ENCODE measurements at places on chromosomes 5 and 9. TPM values are rescaled to one million over a fixed set of nuclear protein-coding genes. Genes with fewer than 3 reads are reported as not detected.
A peak's percentile ranks its signal among the peaks of the same experiment; 100 is the strongest.

The DNLZ gene
- 53.9 TPM for total RNA-seq

DNA sequence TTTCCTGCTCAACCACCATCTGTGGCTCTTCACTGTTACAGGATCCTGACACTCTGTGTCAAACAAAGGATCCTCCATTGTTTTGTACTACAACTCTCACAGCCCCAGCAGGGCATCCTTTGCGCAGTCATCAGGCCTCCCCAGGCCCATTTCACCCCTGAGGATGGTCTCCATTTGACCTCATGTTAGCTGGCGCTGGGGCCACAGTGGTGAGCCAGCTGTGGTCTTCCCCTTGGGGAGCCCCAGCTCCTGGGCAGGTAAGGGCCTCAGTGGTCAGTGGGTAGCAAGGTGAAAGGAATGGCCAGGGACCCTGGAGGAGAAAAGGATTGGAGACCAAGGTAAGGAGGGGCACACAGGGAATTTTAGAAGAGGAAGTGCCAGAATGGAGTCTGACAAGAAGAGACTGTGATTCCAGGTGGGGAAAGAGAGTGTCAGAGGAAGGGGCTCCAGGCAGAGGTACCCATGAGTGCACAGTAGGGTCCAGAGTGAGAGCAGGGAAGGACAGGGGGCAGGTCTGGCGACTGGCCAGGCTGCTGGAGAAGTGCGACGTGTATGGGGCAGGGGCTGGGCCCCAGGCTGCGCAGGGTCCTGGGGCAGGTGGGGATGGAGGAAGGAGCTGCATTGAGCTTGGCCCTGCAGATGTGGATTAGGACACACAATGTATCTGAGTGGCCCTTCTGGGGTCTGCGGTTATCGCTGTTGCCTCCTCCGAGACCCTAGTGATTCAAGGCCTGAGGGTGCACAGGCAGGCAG, 109.9 kb downstream of the PHF2 start:
- no peaks in the 10 kb centered on the region for H3K27me3 ChIP-seq
- H3K4me1 ChIP-seq = no peaks in the 10 kb centered on the region
- no peak overlapping the region for H3K27ac ChIP-seq
- no peak for DNase-seq
- H3K36me3 ChIP-seq = peaks cover 18% of the 10 kb centered on the region

The ETF1 gene
- total RNA-seq = 136 TPM

DNA sequence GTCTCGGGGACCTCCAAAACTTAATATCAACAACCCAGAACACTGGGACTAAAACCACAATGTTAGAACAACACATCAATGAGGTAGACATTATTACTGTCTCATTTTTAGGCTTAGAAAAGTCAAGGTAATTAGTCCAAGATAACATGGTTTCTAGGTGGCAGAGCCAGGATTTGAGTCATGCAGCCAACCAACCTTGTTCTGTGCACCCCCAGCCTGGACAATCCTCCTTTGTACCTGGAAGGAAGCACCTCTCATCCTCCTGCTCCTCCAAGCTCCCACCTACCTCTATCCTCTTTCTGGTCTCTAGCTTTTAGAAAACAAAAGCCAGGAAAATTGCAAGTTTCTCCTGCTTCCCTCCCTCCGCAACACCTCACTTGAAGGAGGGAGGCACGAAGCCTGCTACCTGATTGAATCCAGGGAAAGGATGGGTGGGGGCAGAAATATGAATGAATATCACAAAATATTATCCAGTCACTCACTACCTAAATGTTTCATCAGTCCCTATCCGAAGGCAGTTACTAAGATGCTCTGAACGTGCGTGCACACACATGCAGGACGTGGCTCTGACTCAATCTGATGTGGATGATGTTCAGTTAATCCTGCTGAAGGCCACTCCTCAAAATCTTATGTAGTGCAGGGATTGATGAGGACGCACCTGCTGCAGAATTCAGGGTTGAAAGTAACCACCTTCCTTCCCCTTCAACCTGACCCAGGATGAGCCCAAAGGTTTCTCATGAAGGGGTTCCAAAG, 26.3 kb upstream of the TTC1 start:
- no peaks in the 10 kb centered on the region for H3K4me1 ChIP-seq
- no peak overlapping the region for H3K4me3 ChIP-seq
- H3K27ac ChIP-seq = no peak overlapping the region
- H3K36me3 ChIP-seq = no peaks in the 10 kb centered on the region
- H3K27me3 ChIP-seq = peaks cover 25% of the 10 kb centered on the region

DNA sequence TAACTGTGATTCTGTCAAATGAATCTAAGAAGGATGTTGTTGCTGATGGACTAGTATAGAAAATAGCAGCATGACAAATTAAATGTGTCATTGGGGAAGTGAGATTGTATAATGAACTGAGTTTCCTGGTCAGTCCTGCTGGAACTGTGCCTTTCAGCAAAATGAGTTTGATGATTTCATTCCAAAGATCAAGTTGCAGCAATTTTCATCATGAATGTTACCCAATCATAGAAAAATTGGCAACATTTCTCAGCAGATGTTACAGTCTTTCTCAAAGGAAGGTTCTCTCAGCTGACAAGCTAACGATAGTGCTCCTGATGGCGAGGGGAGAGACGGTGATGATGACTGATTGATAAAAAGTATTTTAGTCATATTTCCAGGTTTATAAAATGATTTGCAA, 10.7 kb downstream of the PCDHAC2 start:
- no peak overlapping the region for H3K27ac ChIP-seq
- no peak for DNase-seq
- H3K36me3 ChIP-seq = no peaks in the 10 kb centered on the region
- no peaks in the 10 kb centered on the region for H3K27me3 ChIP-seq

The ANKRD55 gene
- not detected for total RNA-seq

The NR5A1 gene
- 0.21 TPM for total RNA-seq

The HDHD3 gene
- 19.8 TPM for total RNA-seq

DNA sequence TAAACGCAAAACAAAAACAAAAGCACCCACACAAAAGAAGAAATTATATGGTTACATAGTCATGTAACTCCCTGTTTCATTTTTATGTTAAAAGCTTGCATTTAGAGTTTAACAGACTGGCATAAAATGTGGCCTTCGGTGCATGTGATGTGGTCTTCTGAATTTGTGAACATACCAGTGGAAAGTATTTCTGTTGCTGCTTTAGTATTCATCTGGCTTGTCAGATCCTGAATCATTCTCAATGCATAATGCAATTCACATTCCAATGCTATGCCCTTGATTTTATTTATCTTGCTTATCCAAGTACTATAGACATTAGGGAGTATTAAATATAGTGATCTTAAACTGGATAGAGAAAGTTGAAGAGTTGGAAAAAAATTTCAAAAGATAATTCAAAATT, 740.2 kb upstream of the ZNF608 start:
- no peaks in the 10 kb centered on the region for H3K27me3 ChIP-seq
- no peaks in the 10 kb centered on the region for H3K36me3 ChIP-seq
- DNase-seq = no peak
- H3K4me3 ChIP-seq = no peak overlapping the region
- H3K27ac ChIP-seq = no peak overlapping the region
- H3K4me1 ChIP-seq = peaks cover 22% of the 10 kb centered on the region

- peaks cover 43% of the 10 kb centered on the region for H3K4me1 ChIP-seq
- DNase-seq = no peak
- H3K36me3 ChIP-seq = no peaks in the 10 kb centered on the region
- no peak overlapping the region for H3K27ac ChIP-seq
Observed at GRCh38 chr5:127311349-127311748, 20.8 kb downstream of the MEGF10 start.

DNA sequence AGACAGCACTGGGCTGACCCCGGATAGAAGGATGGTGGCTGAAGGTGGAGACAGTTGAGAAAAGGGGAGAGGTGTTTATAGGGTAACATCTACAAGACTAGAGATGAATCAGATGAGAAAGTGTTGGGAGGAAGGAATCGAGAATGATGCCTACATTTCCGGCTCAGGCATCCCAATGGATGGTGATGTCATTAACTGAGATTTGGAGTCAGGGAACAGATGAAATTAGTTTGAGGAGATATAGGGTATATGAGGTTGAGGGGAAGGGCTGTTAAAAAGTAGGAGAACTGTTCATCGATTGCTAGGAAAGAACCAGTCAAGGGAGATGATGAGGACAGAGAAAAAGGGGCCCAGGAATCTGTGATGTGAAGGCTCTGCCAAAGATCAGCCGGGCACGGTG, 24.7 kb upstream of the IQGAP2 start:
- no peak overlapping the region for H3K4me3 ChIP-seq
- no peaks in the 10 kb centered on the region for H3K27me3 ChIP-seq
- DNase-seq = no peak
- no peak overlapping the region for H3K27ac ChIP-seq
- H3K4me1 ChIP-seq = no peaks in the 10 kb centered on the region

DNA sequence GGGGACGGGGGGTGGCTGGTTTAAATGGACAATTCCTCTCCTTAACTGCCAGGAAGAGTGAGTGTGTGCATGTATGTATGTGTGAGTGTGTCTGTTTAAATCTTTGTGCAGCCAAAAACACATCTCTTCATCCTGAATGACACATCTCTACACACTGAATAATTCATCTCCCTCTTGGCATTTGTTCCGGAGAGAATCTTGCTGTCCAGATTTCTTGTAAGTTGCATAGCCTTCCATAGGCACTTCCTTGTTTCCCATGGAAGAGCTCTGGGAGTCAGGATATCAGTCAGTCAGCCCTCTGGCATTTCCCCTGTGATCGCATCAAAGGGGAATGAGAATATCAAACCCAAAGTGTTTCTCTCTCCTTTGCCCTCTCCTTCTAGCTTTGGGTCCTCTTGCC, 74.7 kb downstream of the WWC1 start:
- no peaks in the 10 kb centered on the region for H3K27me3 ChIP-seq
- no peak overlapping the region for H3K4me3 ChIP-seq
- DNase-seq = no peak
- H3K36me3 ChIP-seq = no peaks in the 10 kb centered on the region
- H3K4me1 ChIP-seq = peaks cover 33% of the 10 kb centered on the region

DNA sequence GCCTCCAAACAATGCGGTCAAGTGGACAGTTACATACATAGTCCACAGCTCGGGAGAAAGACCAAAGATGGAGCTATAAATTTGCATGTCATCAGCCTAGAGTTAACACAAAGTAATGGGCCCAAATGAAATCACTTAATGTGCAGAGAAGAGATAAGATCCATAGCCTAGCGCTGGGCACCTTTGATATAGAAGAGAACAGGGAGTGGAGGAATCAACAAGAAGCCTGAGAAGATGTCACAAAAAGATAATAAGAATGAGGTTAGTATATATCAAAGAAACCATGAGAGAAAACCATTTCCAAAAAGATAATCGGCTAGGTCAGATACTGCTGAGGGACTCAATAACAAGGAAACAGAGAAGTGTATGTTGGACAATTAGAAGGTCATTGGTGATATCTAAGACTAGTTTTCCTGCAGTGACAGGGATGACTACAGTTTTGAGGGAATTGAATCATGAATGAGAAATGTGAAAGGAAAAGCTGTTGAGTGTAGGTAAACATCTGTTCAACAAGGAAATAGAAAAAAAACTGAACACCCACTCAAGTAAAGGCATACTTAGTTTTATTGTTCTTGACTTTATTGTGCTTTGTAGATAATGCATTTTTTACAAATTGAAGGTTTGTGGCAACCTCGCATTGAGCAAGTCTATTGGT, 68.7 kb upstream of the CDH6 start:
- H3K27ac ChIP-seq = no peak overlapping the region
- H3K36me3 ChIP-seq = no peaks in the 10 kb centered on the region
- DNase-seq = no peak
- no peaks in the 10 kb centered on the region for H3K4me1 ChIP-seq
- no peak overlapping the region for H3K4me3 ChIP-seq

GRCh38 chr5:74372502-74373064, 267.9 kb downstream of the ENC1 start:
- no peak for DNase-seq
- no peak overlapping the region for H3K4me3 ChIP-seq
- H3K36me3 ChIP-seq = no peaks in the 10 kb centered on the region
- H3K27me3 ChIP-seq = no peaks in the 10 kb centered on the region
- H3K4me1 ChIP-seq = no peaks in the 10 kb centered on the region
- H3K27ac ChIP-seq = no peak overlapping the region

GRCh38 chr5:42812620-42813019, 928 bp upstream of the SELENOP start:
- H3K4me3 ChIP-seq = no peak overlapping the region
- no peaks in the 10 kb centered on the region for H3K27me3 ChIP-seq
- H3K4me1 ChIP-seq = peaks cover 26% of the 10 kb centered on the region
- DNase-seq = no peak
- peak overlapping the region; percentile 85 for H3K27ac ChIP-seq

- H3K27me3 ChIP-seq = no peaks in the 10 kb centered on the region
- peak; percentile 90 for DNase-seq
Observed at GRCh38 chr5:97044052-97044451, 98.4 kb downstream of the LIX1 start.

The PTGES gene
- 3.9 TPM for total RNA-seq

- H3K4me3 ChIP-seq = no peak overlapping the region
- H3K36me3 ChIP-seq = no peaks in the 10 kb centered on the region
- H3K27me3 ChIP-seq = no peaks in the 10 kb centered on the region
- peak; percentile 27 for DNase-seq
- H3K27ac ChIP-seq = peak overlapping the region; percentile 56
- H3K4me1 ChIP-seq = peaks cover 44% of the 10 kb centered on the region
Observed at GRCh38 chr5:18799482-18800128, 1165.3 kb downstream of the TAF11L14 start.

- H3K27me3 ChIP-seq = no peaks in the 10 kb centered on the region
- H3K4me3 ChIP-seq = no peak overlapping the region
- no peaks in the 10 kb centered on the region for H3K4me1 ChIP-seq
- H3K36me3 ChIP-seq = peaks cover 9% of the 10 kb centered on the region
- H3K27ac ChIP-seq = no peak overlapping the region
Observed at GRCh38 chr9:35048511-35048910, 23.9 kb downstream of the VCP start.

The OR1Q1 gene
- not detected for total RNA-seq

The PCDHGA4 gene
- 7.2 TPM for total RNA-seq

GRCh38 chr9:94798708-94799107, 72.2 kb downstream of the AOPEP start:
- H3K27ac ChIP-seq = no peak overlapping the region
- no peaks in the 10 kb centered on the region for H3K4me1 ChIP-seq
- no peak for DNase-seq
- H3K4me3 ChIP-seq = no peak overlapping the region

The CCDC192 gene
- total RNA-seq = 1.3 TPM

- no peaks in the 10 kb centered on the region for H3K4me1 ChIP-seq
- H3K27ac ChIP-seq = no peak overlapping the region
- H3K36me3 ChIP-seq = no peaks in the 10 kb centered on the region
- no peak for DNase-seq
- H3K27me3 ChIP-seq = no peaks in the 10 kb centered on the region
Observed at GRCh38 chr5:77266291-77266690, 55.8 kb downstream of the PDE8B start.
